ENCODE measurements at places on chromosomes 1 and 21. TPM values are rescaled to one million over a fixed set of nuclear protein-coding genes. Genes with fewer than 3 reads are reported as not detected.
A peak's percentile ranks its signal among the peaks of the same experiment; 100 is the strongest.

The HSPB7 gene
- 1.8 TPM for total RNA-seq

DNA sequence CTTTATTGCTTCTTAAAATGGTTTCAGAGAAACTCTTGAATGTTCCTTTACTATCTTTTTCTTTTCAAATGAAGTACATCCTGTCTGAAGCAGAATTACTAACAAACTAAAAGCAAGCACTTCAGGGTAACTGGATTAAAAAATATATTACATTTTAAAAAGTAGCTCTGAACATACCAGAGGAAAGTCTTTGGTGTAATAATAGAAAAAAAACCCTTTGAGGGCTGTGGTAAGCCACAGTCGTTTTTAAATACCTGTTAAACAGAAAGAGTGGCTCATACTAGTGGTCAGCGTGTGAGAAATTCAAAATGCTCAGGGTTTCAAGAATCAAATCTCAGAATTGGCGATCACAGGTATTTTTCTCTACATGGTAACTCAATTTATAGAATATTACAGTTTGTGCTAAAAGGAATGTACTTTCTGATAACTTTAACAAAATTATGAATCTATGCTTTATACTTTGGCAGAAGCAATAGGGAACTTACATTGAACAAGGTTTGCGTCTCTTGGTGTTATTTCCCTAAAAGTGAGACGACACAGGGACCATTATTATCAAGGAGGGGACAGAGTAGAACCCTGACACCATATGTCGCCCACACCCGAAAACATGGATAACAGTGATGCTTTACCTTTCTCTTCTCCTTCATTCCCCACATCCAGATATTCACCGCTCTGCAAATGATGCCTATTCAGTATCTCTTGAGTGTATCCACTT lies 97.0 kb upstream of the DPH5 start:
- no peak overlapping the region for H3K4me3 ChIP-seq
- no peaks in the 10 kb centered on the region for H3K27me3 ChIP-seq
- H3K27ac ChIP-seq: no peak overlapping the region

The GUCA2B gene
- total RNA-seq: not detected

DNA sequence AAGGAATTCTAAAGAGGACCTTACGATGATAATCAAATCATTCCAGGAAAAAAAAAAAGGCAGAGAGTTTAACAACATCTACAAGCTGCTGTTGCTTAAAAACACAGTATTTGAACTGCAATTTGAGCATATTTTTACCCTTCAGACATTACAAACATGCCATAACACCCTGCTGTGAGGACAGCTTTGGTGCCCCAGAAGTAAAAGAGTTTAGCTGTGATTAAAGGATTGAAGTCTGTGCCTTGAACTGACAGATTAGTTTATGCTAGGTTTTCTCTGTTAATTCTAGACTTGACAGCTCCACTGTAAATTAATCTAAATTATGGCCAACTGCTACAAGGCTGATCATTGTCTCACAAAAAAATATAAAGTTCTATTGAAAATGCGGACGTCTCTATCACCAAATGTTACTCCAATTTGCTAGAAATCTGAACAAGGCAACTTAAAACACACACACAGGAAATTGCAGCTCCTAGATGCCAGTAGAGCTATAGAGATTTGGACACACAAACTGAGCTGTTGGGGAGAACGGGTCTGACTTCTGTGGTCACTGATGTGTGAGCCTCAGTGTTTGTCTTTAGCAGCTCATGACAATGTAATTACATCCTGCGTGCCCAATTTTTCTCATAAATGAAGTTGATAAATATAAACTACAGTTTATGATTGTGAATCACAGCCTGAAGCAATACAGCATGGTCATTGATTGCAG lies 217.9 kb downstream of the NTNG1 start:
- H3K27me3 ChIP-seq: no peaks in the 10 kb centered on the region
- H3K36me3 ChIP-seq: no peaks in the 10 kb centered on the region
- no peak for DNase-seq
- no peak overlapping the region for H3K27ac ChIP-seq
- no peaks in the 10 kb centered on the region for H3K4me1 ChIP-seq

DNA sequence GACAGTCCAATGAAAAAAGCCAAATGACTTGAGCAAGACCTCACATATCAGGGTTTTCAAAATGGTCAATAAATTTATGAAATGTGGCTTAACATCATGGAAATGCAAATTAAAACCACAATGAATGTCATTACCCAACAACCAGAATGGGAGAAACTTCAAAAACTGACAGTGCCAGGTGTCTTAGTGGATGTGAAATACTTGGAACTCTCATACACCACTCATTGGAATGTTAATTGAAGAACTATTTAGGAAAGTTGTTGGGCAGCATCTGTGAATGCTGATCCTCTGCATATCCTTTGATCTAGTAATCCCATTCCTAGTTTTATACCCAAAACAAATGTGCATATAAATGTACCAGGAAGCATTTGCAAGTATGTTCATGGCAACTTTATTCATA lies 19.2 kb upstream of the BACH1 start:
- no peak for DNase-seq
- H3K4me3 ChIP-seq: no peak overlapping the region
- no peaks in the 10 kb centered on the region for H3K4me1 ChIP-seq

The CD55 gene
- total RNA-seq: 29.7 TPM

DNA sequence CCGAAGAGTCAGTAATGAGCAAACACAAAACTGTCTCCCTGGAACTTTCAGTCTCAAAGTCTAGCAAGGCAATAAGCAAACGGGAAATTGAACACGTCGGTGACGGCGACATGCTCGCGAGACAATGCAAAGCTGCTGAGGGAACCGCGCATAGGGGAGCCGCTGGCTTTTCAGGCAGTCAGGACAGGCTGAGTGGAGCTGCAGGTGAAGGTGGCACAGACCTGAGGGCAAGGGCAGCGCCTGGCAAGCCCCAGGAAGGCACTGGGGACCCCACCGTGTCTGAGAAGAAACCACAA lies 4.9 kb downstream of the INTS11 start:
- H3K27me3 ChIP-seq: no peaks in the 10 kb centered on the region
- H3K36me3 ChIP-seq: peaks cover 5% of the 10 kb centered on the region
- no peak for DNase-seq

The S100A7 gene
- total RNA-seq: not detected

The GJB5 gene
- not detected for total RNA-seq

- no peaks in the 10 kb centered on the region for H3K36me3 ChIP-seq
- DNase-seq: peak; percentile 84
- no peak overlapping the region for H3K4me3 ChIP-seq
- H3K4me1 ChIP-seq: peaks cover 19% of the 10 kb centered on the region
Observed at GRCh38 chr1:67735806-67736627, 51.0 kb downstream of the GADD45A start.

DNA sequence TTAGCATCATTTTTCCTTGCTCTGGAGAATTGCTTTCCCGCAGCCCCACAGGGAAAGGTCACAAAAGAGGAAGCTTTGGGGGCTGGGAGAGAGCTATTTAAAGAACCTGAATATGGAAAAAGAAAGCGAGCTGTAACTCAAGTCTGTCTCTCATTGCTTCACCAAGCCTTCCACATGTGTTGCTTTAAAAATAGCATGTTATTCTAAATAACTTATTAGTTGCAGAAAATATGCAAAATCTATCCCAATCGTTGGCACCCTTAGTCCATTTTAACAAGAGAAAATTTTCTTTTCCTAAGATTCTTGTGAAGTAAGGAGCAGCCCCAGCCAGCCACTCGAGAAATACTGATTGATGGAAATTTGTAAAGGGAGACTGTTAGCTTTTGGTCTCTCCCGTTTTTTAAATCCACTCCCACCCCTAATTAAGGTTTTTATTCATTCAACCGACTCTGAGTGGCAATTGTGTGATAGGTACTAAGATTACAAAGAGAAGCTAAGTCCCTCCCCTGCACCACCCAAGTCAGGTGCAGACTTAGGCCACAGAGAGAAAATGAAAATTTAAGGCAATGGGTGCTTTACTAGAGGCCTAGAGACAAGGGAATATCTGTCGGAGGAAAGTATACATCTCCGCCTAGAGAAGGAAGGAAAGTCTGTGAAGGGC lies 802 bp downstream of the CYP4X1 start:
- DNase-seq: no peak
- H3K27me3 ChIP-seq: peaks cover 3% of the 10 kb centered on the region
- peak overlapping the region; percentile 35 for H3K27ac ChIP-seq
- H3K36me3 ChIP-seq: no peaks in the 10 kb centered on the region
- peaks cover 6% of the 10 kb centered on the region for H3K4me1 ChIP-seq

DNA sequence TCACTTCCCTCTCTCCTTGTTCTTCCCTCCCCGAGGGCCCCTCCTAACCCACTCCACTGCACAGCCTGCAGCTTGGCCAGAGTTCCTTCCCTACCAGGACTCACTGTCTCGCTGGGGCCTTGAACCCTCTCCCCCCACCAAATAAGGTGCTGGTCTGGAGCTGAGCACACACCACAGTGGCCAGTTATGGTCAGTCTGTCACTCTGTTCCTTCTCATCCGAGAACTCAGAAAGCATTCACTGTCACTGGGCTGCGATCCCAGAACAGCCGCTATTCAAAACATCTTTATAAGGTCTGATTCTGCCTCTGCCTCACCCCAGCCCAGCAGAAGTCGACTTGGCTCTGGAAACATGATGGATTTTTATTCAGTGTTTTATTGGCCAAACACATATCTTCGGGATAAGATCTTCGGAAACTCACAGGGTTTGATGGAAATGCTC lies 19.8 kb upstream of the LBR start:
- DNase-seq: no peak
- no peaks in the 10 kb centered on the region for H3K27me3 ChIP-seq
- H3K4me1 ChIP-seq: peaks cover 48% of the 10 kb centered on the region
- no peaks in the 10 kb centered on the region for H3K36me3 ChIP-seq
- H3K27ac ChIP-seq: no peak overlapping the region

The PLA2G2F gene
- not detected for total RNA-seq

The ASTN1 gene
- 0.13 TPM for total RNA-seq

The RCSD1 gene
- total RNA-seq: 8.7 TPM

Data from thyroid gland (tissue), 4 donors.